ENCODE measurements at places on chromosomes 6 and 20.

DNA sequence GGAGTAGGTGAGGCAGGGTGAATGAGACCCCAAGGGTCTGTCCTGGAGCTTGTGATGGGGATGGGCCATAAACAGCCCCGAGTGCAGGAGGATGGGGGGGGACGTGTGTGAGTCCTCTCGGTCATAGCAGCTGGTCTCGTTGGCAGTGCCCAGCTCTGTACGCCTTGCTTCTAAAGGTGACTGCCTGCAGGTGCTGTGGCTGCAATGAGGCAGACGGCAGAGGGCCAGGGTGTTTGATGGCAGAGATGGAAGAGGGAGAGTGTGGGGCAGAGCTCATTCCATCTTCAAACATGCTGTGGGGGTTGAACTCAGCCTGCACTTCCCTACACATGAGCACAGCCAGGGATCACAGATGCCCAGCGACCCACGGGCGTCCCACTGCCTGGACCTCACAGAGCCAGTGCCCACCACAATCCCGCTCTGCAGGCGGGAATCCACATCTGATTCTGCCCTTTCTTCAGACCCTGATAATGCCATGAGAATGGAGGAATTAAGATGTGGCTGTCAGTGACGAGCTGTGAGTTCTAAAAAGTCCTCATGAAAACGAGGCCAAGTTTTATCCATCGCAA lies 123.3 kb upstream of the CDH4 start:
- DNase-seq, result no peak

GRCh38 chr6:15521582-15521981 lies 141.2 kb downstream of the DTNBP1 start:
- no peak for DNase-seq

- DNase-seq, result no peak
Observed at GRCh38 chr20:5180933-5181332, 54.1 kb downstream of the CDS2 start.

- DNase-seq, result no peak
Observed at GRCh38 chr6:107128577-107128976, 13.3 kb upstream of the BEND3 start.

DNA sequence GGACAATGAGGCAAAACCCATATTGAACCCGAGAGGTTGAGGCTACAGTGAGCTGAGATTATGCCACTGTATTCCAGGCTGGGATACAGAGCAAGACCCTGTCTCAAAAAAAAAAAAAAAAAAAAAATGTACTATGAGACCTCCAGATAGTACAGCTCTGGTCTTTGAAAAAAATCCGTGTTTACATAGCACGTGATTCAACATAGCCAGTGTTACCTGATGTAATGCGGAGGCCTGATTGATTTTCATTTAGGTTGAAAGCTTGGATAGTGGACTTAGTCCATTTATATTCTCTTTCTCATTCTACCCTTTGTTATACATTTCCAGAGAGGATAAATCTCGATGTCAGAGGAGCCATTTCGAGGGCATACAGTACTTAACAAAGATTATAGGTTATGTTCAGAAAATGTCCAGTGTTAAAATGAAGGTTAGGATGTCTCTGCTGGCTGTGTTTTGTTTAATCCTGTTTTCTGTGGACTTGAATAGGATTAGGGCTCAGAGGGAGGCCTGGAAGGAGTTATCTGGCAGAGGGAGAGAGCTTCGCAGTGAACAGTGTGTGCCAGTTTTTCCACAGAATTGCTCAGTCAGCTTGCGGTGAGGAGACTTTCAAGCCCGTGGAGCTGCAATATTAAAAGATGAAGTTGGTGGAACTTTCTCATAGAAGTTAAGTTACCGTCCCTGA lies 33.9 kb upstream of the BCLAF1 start:
- no peak for DNase-seq

DNA sequence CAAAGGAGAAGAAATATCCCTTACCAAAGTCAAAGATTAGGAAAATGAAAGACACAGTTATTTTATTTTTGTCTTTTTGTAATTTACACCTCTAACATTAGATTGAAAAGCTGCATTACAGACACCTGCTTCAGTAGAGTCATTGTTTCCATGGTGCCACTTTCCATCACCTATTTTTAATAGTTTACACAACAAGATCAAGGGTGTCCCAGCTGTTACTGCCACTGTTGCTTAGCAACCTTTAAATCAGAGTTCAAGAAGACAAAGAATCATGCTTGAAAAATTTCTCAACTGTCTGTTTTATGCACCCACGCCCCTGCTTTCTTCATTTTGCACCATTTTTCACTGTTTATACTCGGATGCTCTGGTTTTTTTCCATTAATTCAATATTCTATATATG lies 668.2 kb upstream of the GJE1 start:
- peak; percentile 41 for DNase-seq

- no peak for DNase-seq
Observed at GRCh38 chr6:1904466-1904799, 294.7 kb downstream of the FOXC1 start.

- DNase-seq, result no peak
Observed at GRCh38 chr20:10322073-10323012, 103.7 kb downstream of the SNAP25 start.

Data from CD4-positive, alpha-beta T cell treated with Interferon alpha-2 for 1 hour (primary cell).